ENCODE measurements at places on chromosomes 6 and 20.

- DNase-seq, result no peak
Measured at GRCh38 chr6:149567945-149568585, 1.9 kb downstream of the GINM1 start.

DNA sequence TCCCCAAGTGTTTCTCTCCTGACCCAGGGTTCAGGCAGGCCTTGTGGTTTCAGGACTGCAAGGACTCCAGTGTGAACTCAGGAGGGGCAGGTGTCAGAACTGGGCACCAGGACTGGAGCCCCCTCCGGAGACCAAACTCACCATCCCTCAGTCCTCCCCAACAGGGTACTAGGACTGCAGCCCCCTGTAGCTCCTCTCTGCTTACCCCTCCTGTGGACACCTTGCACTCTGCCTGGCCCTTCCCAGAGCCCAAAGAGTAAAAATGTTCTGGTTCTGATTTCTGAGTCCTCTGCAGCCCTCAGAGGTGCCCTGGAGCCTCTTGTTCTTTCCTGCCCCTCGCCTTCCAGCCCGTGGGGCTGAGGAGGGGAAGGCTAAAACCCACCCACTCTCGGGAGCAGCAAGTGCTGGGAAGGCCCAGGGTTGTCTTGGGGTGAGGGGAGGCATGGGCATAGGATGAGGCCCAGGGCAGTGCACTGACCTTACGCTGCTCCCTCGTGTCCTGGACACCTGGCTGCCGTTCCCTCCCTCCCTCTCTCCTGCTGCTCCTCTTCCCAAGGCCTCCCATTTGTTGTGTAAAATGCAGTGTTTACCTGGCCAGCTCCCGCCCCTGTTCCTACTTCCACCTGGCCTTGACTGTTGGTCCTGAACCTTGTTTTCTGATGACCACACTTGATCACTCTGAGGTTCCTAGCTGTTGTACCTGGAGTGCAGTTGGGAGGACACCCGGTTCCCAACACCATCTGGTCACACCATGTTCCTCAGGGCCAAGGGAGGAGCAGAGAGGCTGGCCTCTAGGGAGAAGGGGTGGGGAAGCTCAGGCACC lies 9.9 kb downstream of the CNPY3 start:
- no peak for DNase-seq

DNA sequence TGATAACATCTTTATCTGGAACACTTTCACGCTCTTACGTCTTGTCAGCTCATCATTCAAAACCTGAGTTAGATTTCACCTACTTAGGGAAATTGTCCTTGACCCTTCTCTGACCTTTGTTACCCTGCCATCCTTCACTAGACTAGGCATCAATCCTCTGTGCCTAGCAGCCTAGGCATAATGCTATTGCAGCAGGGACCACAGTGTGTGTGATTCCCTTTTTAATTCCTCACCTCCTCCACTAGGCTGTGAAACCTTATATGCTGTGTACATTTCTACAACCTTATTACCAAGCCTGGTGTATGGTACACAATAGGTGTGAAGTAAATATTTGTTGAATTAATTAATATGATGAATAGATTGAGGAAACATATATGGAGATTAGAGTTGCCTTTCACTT lies 66.7 kb upstream of the DEFB112 start:
- no peak for DNase-seq

- DNase-seq, result no peak
Measured at GRCh38 chr6:129895692-129896091, 34.6 kb upstream of the TMEM244 start.

DNA sequence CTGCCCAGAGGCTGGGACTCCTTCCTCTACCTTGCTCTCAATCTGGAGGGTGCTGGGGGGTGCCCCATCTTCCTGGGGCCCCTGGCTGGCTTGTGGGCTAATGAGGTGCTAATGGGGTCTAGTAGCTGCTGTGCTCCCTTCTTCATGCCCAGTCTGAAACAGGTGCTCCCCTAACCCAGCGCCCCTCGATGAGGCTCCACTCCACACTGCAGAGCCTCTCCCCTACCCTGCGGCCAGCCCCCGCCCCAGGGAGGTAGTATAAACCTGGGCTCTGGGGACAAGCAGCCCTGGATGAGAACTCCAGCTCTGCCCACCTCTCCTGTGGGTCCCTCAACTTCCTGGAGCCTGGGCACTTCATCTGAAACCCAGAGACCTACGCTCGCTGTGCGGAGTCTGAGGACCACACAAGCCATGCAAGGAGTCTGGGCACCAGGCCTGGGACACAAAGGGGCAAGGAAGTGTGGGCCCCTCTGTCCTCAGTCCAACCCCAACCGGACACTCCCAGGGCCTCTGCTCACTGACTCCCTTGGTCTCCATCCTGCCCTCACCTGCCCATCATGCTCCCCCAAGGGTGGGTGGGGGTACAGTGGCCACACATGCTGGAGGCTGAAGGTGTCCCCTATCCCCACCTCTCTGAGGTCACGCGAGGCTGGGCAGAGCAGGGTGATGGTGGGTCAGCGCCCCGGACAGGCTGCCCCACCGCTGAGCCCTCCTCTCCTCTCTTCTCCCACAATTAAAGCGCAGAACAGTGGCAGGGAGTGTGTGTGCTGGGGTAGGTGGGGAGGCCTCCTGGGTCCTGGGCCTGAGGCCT lies 6.1 kb downstream of the RPL10A start:
- DNase-seq, result no peak

DNA sequence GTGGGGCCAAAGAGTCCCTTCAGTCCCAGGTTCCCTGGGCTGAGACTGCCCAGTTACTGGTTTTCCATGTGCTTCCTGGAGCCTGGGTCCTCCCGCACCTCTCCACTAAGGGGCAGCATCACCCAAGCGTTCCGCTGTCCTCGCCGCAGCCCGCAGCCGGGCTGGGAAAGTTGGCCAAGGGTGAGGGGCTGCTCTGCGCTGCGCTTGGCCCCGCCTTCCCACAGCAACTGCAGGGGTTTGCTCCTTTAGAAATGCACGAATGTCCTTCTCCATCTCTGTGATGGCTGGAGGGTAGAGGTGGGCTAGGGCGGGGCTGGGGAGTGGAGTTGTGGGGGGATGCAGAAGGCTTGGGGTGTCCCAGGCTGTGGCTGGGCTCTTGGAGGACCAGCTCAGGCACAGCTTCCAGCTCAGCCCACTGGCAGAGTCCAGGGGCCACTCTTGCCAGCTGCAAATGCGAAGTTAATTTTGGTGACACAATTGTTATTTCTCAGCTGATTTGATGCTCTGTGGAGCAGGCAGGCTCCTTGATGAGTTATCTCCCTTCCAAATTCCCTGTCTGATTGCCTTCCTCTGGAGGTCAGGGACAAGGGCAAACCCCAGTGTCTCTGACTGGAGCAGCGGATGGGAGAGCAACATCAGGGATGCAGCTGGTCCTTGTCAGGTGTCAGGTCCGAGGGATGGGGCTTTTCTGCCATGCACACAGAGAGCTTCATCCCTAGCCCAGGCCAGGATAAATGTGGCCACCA lies 63.2 kb downstream of the NOL4L start:
- peak; percentile 43 for DNase-seq

DNA sequence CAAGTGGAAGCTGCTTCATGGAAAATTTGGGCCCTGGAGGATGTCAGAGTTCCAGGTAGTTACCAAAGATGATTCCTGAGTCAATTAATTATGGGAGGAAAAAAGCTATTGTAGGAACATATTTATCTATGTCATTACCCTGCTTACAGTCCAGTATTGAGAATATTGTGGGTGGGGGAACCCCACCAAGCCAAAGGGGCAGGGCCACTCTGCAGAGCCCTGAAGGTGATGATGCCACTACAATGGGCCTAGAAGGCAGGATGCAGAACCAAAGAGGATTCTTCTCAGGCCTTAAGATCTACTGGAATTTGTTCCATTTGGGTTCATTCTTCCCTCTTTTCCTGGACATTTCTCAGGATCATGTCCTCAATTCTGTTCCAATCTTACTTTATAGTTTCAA lies 375.2 kb upstream of the MARCKS start:
- DNase-seq, result no peak

GRCh38 chr6:15586503-15586902 lies 76.3 kb downstream of the DTNBP1 start:
- no peak for DNase-seq

DNA sequence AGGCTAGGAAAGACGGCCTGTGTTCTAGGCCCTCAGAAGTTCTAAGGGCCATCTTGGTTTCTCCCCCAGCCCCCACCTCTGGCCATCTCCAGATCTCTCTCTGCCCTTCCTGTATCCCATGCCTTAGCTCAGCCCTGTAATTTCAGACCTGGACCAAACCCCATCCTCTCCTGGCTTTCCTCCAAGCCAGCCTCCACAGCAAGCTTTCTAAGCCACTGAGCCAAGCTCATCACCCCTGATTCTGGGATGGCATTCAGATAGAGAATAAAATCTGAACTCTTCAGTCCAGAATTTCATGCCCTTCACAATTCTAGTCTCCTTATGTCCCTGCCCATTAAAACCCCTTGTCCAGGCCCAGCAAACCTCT lies 18.9 kb upstream of the CCM2L start:
- DNase-seq, result no peak

DNA sequence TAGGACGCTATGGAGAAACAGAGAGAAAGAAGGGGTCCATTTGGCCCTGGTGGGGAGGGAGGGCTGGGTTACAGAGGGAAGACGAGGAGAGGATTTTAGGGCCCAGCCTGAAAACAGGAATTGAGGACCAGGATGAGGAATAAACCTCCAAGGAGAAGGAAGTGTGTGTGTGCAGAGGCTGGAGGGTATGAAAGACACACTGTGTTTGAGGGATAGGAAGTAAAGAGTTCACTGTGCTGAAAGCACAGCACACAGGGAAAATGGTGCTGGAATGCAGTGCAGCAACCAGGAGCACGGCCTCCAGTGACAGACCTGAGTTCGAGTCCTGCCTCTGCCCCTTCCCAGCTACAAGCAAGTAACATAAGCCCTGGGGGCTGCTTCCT lies 7.8 kb downstream of the MBOAT1 start:
- DNase-seq, result no peak

DNA sequence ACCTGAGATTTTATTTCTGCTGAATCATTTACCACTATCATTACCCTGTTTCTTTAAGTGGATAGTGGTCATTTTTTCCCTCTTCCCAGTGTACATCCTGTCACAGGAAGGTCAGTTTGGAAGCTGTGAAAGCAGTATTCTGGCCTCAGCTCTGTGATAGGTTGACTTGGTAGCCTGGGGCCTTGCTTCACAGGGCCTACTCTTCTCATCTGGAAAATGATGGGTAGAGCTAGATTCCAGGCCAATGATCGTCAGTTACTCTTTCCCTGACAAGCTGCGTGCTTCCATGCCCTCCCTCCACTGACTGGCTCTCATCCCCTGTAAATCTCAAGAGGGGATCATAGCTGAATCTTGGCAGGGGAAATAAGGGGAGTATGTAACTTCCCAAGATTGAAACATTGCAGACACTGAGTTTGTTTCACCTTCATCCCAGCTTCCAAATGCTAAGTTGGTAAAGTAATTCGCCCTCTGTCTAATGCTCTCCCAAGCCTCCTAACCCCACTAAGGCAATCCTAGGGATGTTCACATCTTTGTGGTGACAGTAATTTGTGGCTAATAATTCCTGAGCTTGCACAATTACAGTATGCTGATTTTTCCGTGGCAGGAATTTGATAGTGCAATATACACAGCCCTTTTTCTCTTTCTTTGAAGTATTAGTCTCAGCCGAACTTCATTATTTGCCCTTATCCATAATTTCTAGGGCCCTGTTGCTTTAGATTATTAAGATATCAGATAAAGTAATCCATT lies 51.2 kb downstream of the VAPB start:
- no peak for DNase-seq

Measured in stimulated activated CD8-positive, alpha-beta memory T cell treated with anti-CD3 and anti-CD28 coated beads, Interleukin-2, amount 100 ng/mL, for 1 hour (primary cell).